GM04504 (cell line): ENCODE measurements at places on chromosomes 13 and 19.

GRCh38 chr13:62702502-62702901 lies 1286.9 kb upstream of the PCDH20 start:
- no peak for DNase-seq

DNA sequence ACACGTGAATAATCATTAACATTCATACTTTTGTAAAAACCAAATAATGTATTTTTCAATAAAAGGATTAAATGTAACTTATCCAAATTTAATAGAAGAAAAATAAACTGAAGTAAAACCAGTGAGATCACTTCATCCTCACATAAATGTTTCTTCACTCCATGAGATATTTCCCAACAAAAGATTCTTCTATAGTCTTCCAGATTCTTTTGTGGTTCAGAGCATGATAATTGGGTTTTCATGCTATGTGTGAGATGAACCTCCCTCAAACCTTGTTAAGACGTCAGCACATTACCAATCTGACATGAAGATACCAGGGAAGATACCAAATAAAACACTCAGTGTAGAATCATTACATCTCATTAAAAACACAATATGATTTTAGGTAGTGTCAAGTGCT lies 62.9 kb upstream of the OXGR1 start:
- DNase-seq: no peak

DNA sequence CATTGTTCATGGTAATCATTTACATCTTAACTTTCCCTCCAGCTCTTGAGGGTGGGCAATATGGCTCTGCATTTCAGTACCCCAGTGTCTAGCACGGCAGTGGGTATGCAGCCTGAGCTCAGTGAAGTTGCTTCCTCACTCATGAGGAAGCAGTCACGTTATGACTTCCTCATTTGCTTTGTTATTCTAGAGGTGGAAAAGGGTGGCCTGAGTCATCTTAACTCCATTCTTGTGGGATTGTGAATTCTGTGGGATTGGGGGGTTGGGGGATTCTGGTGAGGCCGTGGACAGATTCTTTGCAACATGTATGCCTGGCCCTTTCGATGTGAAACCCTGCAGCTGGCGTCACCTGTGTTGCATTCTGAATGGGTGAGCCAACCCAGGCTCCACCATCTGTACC lies 406.7 kb upstream of the ZNF507 start:
- no peak for DNase-seq

DNA sequence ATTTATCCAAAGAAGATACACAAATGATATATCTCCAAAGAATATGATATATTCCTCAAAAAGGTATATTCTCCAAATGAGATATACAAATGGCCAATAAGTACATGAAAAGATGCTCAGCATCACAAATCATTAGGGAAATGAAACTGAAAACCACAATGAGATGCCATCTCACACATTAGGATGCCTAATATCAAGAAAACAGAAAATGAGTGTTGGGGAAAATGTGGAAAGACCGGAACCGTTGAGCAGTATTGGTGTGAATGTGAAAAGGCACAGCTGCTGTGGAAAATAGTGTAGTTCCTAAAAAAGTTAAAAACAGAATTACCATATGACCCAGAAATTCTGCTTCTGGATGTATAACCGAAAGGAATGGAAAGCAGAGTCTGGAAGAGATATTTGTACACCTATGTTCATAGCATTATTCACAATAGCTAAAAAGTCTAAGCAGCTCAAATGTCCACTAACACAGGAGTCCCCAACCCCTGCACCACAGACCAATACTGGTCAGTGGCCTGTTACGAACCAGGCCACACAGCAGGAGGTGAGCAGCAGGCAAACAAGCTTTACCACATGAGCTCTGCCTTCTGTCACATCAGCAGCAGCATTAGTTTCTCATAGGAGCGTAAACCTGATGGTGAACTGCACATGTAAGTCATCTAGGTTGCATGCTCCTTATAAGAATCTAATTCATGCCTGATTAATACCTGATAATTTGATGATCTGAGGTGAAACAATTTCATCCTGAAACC lies 291.9 kb downstream of the PCDH20 start:
- DNase-seq: no peak

DNA sequence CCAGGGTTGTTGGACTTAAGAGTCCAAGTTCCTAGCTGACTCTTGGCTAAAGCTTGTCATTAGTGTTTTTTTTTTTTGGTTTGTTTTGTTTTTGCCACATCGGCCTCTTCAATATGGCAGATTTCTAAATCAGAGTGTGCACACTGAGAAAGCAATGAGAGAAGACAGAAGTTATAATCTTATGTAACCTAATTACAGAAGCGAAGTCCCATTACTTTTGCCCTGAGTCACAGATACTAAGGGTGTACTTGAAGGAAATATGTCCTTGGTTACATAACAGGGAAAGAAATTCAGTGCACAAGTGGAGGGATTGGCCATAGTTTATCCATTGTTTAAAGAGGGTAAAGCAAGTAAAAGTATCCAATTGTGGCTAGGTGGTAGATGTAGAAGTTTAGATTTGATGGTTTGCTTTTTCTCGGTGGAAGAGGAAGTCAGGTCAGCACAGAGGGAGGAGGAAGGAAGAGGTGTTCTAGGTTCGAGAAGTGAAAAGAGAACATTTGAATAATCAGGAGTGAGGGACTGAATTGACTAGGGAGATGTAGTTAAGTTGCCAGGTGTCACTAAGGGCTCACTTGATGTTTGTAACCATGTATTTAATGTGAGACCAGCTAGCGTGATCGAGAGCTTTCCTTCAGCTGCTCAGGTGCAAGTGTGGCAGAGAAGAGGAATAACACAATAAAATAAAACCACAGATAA lies 12.2 kb downstream of the GTF2F2 start:
- no peak for DNase-seq

GRCh38 chr13:97468331-97468730 lies 34.4 kb downstream of the RAP2A start:
- DNase-seq: no peak

DNA sequence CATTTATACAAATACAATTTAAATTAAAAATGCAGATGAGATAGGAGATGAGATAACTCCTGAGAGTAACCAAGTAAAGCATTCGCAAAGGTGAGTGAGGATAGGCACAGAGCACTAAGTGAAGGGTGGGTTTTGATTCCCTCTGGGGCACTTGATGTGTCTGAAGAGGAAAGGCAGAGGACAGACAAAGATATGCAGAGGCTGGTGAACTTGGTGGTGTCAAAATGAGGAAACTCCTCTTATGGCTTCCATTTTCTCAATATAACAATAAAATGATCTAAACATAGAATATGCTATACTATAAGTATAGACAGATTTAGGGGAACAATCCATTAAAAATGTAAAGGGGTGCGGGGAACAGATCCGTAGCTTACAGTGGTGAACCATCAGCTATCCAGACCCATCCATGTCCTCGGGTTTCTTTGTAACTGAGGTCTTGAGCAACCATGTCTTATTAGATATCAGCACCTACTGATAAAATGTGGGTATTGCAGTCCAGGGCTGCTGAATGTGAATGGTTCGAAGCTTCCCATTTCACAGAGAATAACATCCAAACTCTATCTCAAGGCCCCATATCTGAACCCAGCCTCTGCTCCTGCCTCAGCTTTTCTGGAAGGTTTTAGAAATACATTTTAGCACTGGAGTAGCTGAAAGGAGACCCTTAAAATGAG lies 73.9 kb upstream of the SLC10A2 start:
- no peak for DNase-seq

GRCh38 chr13:65595916-65596315 lies 1634.2 kb downstream of the PCDH9 start:
- DNase-seq: no peak

- DNase-seq: no peak
These were observed 15.8 kb downstream of the NFIX start for GRCh38 chr19:13010992-13011652.

DNA sequence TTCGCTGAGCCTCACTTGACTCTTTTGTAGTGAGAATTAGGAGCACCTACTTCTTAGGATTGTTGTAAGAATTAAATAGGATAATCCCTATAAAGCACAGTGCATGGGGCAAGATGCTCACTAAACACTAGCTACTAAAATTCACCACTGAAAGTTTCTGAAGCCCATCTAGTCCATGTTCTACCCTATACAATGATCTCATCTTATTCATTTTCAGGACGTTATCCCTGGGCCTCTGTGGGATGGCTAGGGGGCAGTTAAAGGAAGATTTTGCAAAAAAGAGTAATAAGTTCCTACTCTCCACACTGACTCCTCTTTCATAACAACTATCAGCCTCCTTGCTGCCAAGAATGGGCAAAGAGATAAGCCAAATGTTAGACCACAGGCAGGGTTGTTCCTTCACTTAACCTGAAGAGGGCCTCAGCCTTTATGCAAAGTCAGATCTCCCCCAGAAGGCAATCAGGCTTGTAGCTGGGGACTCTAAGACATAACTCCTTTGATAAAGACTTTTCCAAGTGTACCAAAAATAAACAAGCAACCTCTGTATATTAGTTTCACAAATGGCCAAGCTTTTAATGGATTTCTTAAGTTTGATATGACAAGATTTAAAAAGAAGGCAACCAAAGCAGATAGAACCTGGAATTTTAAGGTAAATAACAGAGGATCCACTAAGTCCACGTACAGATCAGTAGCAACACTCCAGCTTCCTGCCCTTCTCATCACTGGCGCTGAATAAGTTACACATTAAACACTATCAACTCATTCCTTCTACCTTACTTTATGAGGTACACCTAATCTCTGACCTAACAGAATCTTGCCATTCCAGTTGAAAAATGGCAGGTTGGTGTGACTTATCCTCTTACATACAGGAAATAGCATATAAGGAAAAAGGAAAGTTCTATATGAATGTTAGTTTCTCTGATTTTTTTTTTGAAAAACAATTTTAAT lies 44.4 kb downstream of the ELF1 start:
- no peak for DNase-seq

DNA sequence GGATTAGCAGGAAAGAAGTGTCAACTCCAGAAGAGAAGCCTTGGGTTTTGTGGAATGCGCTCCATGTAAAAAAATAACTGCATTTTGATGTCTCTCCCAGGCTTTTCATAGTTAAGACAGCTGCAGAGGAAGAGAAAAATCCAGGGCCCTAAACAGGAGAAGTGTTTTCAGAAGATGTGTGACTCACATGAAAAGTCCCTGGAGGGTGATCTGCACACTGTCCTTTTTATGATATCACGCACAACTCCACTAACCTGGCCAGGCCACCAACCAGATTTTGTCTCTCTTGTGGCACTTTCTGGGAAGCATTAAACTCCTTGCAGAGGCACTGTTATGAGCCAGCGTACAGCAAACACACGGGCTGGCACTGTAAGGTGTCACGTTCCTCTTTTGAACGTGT lies 267.3 kb downstream of the FGF9 start:
- DNase-seq: no peak

DNA sequence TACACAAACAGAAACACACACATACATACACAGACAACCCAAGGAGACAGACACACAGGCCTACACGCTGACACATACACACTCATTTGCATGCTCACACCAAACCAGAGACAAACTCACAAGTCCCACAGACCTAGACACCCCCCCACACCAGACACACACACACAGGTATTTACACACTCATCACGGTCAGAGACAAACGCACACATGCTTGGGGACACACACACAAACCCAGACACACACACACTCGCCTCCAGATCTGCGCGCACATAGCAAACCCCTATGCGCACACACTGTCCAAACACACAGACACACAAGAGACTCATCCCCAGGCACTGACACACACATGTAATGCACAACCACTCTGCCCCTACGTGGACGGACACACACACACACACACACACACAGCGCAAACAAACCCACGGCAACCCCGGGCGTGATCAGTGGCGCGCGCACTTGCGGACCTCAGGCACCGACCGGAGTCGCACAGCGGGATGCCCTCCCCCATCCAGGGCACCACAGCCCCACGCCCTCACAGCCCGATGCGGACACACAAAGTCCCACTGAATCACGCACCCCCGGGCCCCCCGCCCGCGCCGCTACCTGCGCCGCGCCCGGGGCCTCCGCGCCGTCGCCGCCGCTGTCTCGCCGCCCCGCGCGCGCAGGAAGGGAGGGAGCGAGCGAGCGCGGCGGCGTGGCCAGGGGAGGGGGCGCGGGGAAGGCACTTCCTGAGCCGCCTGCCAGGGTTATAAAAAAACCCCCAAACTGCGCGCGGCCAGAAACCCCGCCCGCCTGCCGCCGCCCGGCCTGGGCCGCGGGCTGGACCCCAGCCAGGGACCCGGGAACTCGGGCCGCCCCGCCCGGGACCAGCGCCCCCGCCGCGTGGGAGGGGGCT lies at the start of gene ADAMTS10:
Gene ADAMTS10, minus strand, starts transcription at position 675 of the 895 bp plus-strand sequence. CDS start 5,005 bp downstream, outside the sequence.
- DNase-seq: no peak

- DNase-seq: no peak
These were observed 560.6 kb upstream of the SPRY2 start for GRCh38 chr13:80901530-80901929.

- peak; percentile 70 for DNase-seq
These were observed 17.7 kb upstream of the DPY19L3 start for GRCh38 chr19:32387701-32388392.

- DNase-seq: no peak
These were observed 2.2 kb downstream of the KBTBD6 start for GRCh38 chr13:41130356-41130755.

DNA sequence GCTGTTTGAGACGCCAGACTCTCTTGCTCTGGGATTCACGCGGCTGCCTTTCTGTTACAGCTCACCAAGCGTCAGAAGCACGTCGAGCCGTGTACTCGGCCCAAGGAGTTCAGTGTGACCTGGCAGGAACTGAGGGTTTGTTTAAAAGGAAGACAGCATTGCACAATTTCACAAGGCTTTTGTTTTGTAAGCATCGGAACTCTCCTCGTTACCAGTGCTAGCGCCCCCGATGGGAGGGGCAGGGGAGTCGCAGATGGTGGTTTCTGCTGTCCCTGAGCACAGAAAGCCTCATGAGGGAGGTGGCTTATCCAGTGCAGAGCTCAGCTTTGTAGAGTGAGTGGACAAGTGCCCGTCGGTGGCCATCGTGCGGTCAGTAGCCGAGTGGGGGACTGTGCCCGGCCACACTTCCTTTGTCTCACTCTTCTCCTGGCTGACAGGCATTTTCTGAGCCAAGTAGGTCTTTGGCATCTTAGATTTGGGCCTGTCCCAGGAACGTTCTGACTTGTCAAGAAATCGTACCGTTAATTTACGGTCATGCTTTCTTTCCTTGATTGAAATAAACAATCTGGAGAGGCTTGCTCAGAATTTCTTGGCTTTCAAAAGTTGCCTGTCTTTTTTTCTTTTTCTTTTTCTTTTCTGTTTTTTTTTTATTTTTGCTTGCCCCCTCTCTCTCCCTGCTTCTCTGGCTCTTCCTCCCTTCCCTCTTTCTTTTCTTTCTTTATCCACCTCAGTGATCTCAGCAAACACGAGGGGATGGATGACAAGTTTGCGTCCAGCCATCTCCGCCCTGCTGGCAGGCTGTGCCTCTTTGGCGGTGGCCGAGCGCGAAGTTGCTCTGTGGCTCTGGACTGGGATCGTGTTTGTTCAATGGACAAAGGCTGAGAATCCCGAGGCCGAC lies 7.7 kb downstream of the KDM4B start:
- peak; percentile 92 for DNase-seq

- DNase-seq: no peak
These were observed 764 bp downstream of the UPF1 start for GRCh38 chr19:18832306-18833140.
